ENCODE measurements at places on chromosomes 6 and 20.

- DNase-seq: no peak
Observed at GRCh38 chr20:53617791-53618489, 24.3 kb upstream of the ZNF217 start.

- DNase-seq: no peak
Observed at GRCh38 chr6:98583506-98583905, 250.9 kb upstream of the POU3F2 start.

- DNase-seq: no peak
Observed at GRCh38 chr6:42387336-42387735, 64.4 kb downstream of the TRERF1 start.

- no peak for DNase-seq
Observed at GRCh38 chr20:61407561-61407960, 155.5 kb downstream of the CDH4 start.

- no peak for DNase-seq
Observed at GRCh38 chr6:109095835-109096084, 453 bp downstream of the CEP57L1 start.

DNA sequence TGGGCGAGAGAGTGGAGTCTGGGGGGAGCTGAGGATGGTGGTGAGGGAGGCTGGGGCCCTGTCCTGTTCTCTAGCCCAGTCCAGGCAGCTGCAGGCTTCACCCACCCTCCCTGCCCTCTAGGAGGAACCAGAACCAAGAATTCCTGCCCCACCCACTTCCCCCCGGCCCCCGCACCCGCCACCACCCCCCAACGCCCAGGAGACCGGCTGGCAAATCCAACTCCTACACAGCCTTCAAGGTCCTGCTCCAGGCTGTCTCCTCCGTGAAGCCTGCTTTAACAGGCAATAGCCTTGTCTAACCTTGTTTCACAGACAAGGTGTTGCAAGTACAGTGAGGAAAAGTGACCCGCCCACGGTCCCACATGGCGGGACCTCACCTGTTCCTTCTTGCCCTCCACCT is 2.4 kb downstream of the SPDEF start:
- DNase-seq: no peak

DNA sequence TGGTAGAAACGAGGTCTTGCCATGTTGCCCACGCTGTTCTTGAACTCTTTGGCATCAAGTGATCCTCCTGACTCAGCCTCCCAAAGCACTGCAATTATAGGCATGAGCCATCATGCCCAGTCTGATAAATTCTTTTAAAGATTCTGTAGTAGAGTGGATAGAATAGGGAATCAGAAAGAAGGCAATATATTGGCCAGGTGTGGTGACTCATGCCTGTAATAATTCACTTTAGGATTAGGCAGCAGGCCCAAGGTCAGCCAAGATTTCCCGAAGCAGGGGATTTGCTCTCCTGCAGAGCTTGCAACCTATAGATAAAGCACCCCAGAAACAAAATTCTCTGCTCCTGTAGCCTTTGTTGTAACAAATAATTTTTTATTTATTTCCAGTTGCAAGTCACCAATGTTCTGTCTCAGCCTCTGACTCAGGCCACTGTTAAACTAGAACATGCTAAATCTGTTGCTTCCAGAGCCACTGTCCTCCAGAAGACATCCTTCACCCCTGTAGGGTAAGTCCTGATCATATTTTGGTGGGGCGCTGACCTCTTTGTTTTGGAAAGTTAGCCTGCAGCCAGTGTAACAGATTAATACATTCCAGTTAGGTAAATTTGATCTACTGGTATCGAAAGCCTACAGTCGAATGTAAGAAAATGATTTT is 30.4 kb upstream of the MROH8 start:
- DNase-seq: no peak

- no peak for DNase-seq
Observed at GRCh38 chr6:137549106-137549505, 54.9 kb upstream of the OLIG3 start.

DNA sequence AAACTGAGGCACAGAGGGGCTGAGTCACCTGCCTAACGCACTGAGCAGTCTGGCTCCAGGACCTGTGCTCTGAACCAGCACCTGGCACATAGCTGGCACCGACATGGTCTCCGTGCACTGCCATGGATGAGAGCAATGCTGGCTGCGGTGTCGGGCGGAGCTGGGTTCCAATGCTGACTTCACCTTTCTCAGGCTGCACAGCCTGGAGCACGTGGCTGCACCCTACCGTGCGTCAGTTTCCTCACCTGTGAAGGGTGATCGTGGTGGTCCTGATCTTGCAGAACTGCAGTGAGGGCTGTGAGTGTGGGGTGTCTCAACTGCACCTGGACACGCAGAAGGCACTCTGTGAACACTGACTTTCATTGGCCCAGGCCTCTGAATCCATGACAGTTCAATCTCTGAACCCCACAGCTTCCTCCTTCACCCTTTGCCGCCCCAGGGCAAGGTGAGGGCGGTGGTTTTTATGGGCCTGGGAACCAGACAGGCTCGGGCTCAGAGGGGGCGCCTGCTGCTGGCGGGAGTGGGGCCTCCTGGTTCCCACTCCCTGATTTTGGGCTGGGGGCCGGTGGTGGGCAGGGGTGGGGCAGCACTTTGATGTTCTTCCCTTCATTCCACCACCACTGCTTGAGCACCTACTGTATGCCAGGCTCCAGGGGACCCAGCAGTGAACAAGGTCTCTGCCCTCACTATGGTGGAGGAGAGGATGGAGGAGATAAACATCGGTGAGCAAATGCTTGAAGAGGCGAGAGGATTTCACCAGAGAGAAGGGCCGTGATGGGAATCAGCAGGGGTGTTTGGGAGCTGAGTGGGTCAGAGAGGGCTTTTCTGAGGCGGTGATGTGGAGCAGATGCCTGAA is 102.9 kb downstream of the CEBPB start:
- no peak for DNase-seq

GRCh38 chr6:80003826-80004172 is 650 bp upstream of the TTK start:
- DNase-seq: peak; percentile 19

GRCh38 chr6:140572129-140572528 is 1197.7 kb upstream of the CITED2 start:
- no peak for DNase-seq

DNA sequence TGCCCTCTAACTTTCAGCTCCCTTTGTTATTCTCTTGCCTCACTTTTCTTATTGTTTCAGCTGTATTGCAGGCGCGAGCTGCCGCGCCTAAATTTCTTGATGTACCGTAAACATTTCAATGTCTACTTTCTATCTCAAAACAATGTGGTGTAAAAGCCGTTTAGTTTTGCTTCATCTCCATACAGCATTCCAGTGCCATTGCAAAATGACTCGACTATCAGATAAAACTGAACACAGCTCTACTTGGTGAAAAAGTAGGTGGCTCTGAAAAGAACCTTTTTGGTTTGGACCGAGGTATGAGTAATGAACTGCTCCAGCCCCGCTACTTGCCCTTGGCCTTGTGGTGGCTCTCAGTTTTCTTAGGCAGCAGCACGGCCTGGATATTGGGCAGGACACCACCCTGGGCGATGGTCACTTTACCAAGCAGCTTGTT is 74.6 kb downstream of the OR2B2 start:
- DNase-seq: no peak

GRCh38 chr6:26454631-26455030 is 3.1 kb upstream of the BTN2A1 start:
- no peak for DNase-seq

DNA sequence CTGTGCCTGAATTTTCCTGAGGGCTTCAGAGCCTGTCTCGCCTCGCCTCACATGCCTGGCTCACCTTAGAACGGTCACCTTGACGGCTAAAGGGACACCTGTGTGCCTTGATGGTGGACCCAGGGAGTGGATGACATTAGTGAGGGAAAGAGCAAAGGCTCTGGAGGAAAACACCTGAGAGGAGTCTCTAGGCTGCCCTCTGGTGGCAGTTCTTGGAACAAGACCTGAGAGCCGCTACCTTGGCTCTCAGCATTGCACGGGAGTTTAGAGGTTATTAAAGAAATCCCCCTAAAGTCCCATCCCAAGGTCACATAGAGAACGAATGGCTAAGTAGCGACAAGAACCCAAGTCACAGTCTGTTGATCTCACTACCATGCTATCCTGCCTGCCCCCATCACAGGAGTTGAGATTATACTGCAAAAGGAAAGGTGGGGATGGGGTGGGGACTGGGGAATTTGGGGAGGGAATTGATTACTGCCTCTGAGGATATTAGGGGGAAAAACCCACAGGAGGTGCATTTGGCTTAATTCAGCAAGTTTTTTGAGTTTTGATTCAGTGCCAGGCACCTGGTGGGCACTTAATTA is 7.9 kb upstream of the CDSN start:
- peak; percentile 81 for DNase-seq

DNA sequence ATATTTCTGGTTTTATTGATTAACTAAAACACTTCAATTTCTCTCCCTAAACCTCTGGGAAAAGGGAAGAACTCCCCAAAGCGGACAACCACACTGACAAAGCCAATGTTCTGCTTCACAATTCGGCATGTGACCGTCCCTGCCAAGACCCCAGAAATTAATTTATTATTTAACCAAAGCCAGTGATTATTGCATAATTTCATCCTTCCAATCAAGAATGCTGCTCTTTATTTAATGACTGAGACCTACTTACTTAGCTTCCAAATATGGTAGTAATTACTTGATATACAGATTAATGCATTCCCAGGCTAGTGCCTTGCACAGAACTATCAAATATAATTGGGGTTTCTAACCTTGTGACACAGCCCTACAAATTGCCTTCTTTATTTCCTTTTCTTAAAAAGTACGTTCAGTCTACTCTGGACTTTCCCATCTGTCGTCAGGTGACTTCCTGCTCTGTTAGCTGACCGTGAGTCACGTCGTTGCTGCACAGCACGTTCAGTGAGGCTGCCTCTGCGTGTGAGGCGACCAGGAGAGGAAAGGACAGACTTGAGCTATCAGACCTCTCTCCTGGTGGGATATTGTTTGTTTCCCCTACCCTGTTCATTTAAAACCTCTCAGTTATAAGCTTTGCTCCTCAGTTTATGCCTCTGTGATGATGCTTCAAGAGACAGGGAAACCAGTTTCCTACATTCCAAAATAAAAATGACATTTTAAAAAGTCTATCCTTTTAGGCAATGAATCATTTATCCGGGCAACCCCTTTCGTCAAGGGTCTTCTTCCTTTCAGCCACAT is 55.7 kb upstream of the TNFAIP3 start:
- DNase-seq: peak; percentile 82

DNA sequence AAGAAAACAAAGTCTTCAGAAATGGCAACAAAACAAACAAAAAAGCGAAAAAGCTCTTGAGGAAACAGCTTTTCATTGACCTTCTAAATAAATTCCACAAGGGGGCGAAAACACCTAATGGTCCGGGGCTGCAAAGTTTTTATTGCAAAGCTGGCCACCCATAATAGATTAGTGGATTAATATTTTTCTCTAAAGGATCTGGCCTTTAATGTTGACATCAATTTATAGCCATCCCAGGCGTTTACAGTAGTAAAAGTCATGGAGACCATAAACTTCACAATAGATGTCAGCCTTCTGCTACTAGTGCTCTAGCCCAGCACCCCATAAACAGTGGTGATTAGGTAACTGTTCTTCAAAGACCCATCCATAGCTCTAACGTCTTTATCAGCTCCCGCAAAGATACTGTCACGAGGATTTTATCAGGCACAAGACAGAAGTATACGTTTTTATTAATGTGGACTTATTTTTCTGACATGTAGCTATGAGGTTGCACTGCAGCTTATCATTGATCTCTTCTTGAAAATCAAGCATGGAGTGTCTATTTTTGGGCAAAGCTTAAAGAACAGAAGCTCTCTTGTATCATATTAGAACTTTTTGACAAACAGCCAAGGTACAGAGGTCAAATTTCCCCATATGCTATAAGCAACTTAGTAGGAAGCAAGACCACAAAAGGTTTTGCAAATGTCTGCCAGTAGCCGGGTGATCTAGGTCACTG is 4.7 kb downstream of the CITED2 start:
- DNase-seq: peak; percentile 33

DNA sequence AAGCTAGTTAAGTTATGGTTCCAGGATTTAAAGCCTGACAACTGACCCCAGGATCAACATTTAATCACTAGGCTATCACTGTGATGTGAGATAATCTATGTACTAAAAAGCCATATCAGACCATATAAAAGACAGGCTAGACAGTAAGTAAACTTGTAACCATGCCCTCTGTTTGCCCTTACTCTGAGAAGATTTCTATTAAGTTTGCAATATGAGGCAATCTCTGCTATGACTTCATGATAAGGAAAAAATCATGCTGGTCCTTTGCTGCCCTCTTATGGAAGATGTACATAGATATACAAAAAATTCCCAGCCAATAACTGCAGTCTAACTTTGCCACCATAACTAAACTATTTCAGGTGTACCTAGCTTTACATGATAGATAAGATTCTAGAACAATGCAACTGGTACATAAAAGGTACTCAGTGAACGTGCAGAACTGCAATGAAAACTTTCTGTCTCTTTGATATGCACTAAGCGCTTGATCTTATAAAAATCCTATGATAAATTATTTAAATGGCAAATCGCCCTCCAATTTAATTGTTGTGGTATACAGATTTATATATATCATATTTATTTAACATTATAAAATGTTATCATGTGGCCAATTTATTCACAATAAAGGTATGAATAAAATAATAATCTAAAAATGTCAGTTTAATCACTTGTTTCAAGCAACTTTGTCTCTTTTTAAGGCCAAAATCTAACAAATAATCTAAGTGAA is 70.5 kb downstream of the FAM217A start:
- DNase-seq: peak; percentile 41
